ENCODE measurements at places on chromosomes 2 and 18.

DNA sequence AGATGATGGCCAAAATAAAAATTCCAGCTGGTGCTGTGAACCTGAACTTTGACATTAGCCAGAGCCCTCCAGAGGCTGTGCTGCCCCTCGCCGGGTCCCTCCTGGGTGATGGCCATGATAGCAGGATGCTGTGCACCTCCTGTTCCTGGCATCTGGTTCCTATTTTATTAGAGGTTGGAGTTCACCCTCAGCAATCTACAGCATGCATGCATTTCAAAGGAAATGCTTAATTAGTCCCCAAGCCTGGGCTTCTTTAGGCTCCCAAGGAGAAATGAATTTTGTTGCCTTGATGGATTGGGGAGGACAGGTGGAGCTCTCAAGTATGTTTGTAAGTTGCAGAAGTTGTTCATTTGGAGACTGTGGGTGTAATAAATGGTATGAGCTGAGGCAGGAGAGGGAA is 166.9 kb downstream of the GLI2 start:
- DNase-seq = no peak

DNA sequence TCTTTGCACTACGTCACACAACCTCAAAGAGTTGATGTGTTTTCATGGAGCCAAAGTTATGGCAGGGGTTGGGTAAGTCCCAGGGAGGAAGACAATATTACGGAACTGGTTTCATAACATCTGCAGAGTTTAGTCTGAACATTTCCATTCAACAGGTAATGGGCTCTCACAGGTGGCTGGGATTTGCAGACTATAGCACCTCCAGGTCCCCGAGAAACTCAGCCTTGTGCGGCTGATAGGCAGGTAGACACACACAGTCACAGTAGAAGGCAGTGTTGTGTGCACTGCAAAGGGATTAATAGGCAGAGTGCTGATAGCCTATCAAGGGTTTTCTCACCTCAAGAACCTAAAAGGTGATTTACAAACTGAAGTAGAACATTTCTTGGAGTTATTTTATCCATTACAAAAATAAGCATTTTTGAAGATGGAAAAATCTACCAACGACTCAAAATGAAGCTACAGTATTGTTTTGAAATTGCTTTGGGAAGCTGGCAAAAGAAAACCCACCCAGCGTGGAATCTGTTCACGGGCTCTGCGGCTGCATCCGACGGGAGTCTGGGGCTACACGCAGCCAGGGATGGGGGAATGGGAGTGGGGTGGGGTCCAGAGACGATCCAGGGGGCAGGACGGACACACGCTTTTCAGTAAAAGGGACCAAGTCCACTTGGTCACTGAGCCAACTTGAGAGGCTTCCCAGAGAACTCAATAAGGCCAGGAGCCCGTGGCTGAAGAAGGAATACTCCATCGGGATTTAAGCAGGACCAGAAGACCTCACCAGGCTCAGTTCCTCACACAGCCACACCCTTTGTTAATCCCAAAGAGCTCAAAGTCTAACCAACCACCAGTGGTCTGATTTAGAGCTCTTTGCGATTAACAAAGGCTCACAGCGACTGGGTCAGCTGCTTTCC is 82.9 kb downstream of the CHRNA1 start:
- no peak for DNase-seq

GRCh38 chr2:111209045-111209514 is 88.4 kb downstream of the BCL2L11 start:
- DNase-seq = no peak

DNA sequence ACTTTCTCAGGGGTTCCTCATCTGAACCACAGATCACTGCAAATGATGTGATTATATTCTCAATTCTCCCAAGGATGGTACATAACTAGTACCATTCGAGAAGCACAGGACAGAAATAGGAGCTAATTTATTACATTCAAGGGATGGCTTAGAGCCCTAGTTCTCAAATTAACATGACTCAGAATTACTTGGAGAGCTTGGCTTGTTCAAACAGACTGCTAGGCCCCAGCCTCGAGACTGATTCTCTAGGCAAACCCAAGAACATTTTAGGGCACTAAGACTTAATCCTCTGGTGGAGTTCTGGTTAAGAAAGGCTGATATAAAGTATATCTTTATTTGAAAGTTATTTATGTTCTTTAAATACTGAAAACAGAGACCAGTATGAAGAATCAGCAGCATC is 35.8 kb downstream of the HIBCH start:
- no peak for DNase-seq

- no peak for DNase-seq
Measured at GRCh38 chr2:36147670-36148390, 207.7 kb upstream of the CRIM1 start.

DNA sequence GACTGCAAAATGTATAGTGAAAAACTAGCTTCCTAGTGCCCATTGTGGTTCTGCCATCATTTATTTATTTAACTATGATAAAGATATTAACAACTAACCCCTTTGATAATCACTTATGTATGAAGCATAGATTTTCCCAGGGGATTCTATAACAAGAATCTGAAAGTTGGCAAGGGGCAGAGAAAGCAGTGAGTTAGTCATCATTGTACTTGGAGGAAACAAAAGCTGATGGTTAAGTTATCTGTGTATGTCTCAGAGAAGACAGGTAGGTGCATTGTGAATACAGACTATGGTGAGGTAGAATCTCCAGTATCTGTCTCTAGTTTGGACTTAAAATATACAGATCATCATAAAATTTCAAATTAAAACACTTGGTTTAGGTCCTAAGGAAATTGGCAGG is 2159.1 kb upstream of the CELF4 start:
- DNase-seq = no peak

DNA sequence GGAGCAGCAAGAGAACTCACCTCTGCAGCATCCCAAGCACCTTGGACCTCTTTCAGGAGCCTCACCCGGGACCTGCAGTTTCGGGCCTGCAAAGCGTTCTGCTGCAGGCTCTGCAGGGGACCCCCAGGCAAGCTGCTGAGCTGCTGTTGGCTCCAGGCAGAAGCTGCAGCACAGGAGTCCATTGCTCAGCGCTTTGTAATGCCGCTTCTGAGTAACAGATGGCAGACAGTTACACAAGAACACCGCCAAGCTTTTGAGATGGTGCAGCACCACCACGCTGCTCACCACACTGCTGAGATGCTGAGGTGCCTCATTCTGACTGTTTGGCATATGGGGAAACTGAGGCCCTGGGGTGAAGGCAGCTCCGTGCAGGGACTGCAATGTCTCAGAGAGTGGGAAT is 1.9 kb upstream of the GALNT14 start:
- no peak for DNase-seq

- no peak for DNase-seq
Measured at GRCh38 chr18:78074400-78075020, 824.9 kb downstream of the GALR1 start.

DNA sequence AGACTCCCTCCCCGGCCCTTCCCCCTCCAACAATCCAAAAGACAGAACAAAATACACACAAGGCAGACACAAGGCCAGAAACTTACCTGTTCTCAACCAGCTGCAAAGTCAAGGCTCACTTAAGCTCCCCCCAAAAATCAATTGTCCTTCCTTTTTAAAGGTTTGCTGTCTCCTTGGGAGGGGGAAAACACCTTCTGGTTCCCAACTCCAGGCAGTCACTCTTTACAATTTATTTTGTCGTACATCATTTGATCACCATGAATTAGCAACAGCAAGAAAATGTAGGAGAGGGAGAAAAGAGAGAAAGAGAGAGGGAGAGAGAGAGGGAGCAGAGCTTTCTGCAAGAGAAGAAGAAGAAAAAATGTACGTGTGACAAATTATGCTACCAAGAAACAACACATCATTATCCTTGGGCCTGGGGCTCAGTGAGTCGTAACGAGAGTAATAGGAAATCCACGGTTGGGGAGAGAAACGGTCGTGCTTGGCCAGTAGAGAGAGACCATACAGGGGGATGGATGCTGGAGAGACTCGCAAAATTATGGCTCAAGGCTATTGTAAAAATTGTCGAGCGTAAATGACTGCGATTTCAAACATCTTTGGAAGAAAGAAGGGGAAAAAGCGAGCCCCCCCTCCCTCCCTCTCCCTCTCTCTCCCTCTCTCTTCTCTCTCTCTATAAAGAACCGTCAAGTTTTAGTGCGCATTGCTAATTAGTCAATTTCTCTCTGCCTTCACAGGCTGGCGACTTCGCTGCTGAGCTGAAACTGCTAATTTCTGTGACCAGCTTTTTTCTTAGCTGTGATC is at the start of gene KLHL14:
TSS of gene KLHL14 (minus strand) at position 443 of the 801 bp plus-strand sequence. CDS start 2,432 bp downstream, outside the sequence.
- DNase-seq = no peak

- no peak for DNase-seq
Measured at GRCh38 chr2:205769495-205769850, 87.2 kb downstream of the NRP2 start.

GRCh38 chr2:54602736-54603322 is 120.6 kb upstream of the EML6 start:
- DNase-seq = no peak

- no peak for DNase-seq
Measured at GRCh38 chr2:11680901-11681721, 11.1 kb upstream of the NTSR2 start.

DNA sequence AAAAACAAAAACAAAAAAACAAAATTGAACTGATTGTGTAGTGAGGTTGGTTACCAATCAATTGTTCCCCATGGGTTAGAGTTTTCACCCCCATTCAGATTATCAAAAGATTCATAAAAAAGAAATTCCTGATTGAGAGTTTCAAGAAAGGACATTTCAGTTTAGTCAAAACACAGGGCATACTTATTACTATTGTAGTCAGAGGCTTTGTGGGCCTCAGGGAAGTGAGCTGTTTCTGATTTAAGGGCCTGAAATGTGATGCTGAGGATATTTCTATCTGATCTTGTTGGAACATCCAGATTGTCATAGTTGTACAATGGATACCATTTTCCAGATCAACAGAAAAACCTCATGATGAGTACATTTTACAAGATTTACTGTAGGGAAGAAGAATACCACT is 368.1 kb upstream of the NETO1 start:
- DNase-seq = no peak

DNA sequence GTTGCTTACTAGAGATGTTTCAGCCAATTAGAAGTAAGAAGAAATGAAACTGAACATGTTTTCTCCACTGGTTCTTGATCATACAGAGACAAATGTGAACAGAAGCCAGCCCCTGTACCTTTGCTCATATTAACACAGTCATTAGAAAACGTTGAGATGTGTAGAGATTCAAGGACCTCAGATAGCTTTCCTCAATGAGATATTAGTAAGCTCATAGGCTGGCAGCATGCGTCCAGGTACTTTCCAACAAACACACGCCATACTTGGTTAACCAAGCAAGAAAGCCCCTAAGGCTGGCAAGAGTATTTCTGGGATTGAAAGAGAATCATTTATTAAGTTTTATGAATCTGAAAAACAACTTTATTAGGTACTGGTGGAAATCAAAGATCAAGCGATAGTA is 37.5 kb downstream of the SLC5A7 start:
- DNase-seq = no peak

DNA sequence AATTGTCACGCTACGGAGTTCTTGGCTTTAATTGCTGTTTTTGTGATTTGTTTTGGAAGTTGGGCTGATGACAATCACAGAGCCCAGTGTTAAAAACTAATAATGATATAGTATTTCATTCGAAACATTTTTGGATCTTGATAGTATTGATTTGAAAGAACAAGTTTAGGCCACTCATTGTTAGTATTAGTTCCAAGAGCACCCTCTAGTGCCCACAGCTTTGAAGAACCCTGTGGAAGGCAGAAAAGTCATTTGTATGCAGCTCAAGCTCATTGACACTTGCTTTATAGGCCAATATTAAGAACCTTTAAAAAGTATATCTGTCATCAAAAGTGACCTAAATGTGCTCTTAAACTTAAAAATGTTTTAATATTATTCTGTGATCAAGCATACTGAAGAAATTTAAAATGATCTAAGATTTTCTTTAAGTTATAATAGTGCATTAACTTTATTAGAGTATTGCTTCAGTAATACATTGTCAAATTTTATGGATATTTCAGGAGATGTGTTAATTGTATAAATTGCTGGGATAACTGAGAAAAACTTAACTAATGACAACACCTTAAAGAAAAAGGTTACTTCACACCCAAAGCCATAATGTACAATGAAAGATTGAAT is 191.0 kb downstream of the GRB14 start:
- no peak for DNase-seq

- DNase-seq = no peak
Measured at GRCh38 chr2:113092864-113093612, 25.3 kb downstream of the IL1F10 start.

- DNase-seq = no peak
Measured at GRCh38 chr2:138564586-138565229, 63.1 kb downstream of the SPOPL start.

DNA sequence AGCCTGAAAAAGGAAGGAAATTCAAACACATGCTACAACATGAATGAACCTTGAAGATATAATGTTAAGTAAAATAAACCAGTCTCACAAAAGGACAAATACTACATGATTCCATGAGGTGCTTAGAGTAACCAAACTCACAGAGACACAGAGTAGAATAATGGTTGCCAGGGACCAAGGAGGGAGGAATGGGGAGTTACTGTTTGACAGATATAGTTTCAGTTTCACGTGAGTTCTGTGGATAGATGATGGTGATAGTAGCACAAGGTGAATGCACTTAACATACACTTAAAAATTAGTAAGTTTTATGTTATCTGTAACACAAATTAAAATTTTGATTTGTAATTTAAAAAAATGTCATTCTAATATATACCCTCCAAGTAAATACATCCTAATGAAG is 106.9 kb upstream of the ACVR1C start:
- DNase-seq = no peak

DNA sequence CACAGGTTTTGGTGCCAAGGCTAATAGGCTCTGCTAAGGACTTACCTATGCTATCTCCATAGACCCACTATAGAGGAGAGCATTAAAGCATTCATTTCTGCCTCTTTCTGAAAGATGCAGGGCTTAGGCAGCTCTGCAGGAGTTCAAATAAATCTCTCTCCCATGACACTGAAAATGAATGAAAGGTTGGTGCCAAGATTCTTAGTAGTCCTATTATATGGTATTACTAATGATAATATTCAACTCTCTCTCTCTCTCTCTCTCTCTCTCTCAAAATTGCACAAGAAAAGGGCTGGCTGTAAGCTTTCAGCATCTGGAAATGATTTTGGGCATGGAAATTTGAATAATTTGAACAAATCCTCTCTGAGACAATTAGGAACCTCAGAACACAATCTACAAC is 433.7 kb downstream of the MBD2 start:
- DNase-seq = no peak

- no peak for DNase-seq
Measured at GRCh38 chr18:6962571-6963451, 154.8 kb downstream of the LAMA1 start.

- DNase-seq = no peak
Measured at GRCh38 chr2:160209516-160209856, 9.4 kb upstream of the ITGB6 start.

GRCh38 chr2:172643142-172643541 is 87.3 kb downstream of the PDK1 start:
- no peak for DNase-seq
